ENCODE measurements at places on chromosomes 12 and 14.

GRCh38 chr14:73567951-73568885 is 795 bp upstream of the ACOT2 start:
- DNase-seq = no peak

DNA sequence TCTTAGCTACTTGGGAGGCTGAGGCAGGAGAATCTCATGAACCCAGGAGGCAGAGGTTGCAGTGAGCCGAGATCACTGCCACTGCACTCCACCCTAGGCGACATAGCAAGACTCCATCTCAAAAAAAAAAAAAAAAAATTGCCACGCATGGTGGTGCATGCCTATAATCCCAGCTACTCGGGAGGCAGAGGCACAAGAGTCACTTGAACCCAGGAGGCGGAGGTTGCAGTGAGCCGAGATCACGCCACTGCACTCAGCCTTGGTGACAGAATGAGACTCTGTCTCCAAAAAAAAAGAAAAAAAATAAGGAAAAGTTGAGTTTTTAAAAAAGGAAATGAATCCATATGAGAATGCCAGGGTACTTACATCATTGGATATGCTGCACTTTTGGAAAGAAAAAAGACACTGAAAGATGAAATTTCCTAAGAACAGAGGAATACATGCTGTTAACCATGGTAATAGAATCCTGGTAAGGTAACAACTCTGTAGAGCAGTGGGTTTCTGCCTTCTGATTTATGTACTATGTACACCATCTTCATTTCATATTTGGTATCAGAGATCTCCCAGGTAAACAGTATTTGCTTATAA is 222.7 kb downstream of the ERC1 start:
- DNase-seq = no peak

DNA sequence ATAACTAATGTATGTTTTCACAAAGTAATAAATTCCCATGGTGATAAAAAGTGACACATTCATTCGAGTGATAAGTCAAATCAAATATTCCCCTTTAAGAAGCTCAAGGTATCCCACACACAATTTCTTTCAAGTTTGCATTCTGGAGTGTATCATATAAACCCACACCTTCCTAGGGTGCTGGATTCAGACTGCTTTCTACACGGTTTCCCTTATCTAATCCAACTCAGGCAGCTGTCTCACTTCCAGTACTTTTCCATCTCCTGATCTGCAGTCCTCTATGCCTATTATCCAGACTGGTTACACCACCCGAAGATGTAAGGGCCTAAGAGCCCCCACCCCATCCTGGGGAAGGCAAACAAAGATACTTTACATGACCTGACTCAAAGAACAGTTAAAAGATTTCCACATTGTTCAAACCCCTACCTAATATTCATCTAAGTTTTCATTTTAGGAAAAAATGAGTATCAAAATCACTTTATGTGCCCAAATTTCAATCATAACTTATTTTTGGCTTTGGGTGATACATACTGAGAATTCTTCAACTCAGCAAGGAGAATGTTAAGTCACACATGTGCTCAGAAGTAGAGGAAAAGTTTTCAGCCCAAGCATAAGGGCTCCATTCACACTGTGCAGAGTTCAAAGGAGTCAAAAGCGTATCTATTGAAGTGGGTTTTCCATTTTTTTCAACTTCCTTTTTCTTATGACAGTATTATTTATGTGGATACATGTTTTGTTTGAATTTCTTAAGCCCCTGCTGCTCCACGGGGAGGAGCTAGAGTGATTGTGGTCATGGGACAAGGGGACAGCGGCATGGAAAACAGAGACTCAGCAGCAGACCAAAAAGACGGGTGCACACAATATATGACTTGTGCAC is 41.8 kb downstream of the CORO1C start:
- DNase-seq = peak; percentile 42

DNA sequence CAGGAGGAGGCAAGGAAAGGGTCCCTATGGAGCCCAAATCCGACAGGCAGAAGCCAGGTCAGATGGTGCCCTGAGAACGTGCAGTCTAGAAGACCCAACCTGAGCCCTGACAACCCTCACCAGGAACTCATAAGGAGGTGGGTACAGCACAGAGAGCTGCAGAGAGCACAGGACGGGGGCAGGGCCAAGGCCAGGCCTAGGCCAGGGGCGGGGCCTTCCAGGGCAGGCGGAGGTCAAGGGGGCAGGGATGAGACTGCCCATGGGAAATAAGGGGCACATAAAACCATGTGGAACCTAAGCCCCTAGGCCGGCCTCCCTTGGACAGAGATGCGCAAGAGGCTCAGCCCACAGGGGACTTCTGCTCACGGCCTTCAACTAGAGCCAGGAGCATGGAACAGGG is 45.1 kb downstream of the SSH1 start:
- DNase-seq = no peak

- DNase-seq = peak; percentile 82
Measured at GRCh38 chr12:31959701-31960391, 631 bp downstream of the RESF1 start.

DNA sequence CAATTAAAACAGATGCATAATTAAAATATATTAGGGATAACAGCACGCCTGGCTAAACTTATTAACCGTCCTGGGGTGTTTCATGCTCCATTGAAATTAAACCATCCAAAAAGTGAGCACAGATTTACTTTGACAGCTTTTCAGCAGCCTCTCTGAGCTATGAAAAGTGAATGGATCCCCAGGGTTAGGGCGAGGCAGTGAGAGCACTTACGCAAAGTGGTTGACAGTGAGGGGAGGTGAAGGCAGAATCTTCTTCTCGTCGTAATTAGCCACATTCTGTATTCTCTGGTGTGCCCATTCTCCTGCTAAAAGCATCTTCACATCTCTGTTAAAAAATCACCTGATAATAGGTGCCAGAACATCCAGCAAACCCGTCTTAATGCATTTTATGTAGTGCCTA is 1.9 kb downstream of the TMTC2 start:
- DNase-seq = no peak

DNA sequence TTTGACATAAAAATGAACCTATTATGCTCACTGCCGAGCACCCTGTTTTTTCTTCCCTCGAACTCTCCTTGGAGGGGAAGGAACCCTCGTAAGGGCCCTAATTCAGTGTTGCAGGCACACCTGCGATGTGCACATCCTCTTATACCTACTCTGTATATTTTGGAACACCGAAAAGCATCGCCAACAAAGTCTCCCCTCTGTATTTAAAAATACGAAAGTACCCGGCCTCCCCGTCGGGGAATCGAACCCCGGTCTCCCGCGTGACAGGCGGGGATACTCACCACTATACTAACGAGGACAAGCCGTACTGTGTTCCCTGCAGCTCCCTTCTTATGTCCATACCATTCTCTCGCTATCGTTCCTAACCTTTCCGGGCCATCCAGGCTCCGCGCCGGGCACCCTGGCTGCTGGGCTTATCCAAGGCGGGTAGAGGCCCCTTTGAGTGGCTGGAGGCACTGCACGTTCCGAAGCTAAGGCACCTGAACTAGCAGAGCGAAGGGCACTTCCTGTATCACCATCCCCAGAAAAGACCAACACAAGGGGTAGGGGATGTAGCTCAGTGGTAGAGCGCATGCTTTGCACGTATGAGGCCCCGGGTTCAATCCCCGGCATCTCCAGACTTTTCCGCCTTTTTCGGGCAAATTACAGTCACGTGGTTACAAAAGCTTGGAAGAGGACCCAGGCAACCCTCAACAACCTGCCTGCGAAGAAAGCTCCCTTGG is 25.1 kb upstream of the UBC start:
- DNase-seq = peak; percentile 90

- no peak for DNase-seq
Measured at GRCh38 chr12:110744151-110744571, 1.5 kb upstream of the PPP1CC start.

GRCh38 chr12:53977596-53978445 is 3.1 kb upstream of the HOTAIR start:
- DNase-seq = no peak
